ENCODE measurements at places on chromosomes 12 and 14.

DNA sequence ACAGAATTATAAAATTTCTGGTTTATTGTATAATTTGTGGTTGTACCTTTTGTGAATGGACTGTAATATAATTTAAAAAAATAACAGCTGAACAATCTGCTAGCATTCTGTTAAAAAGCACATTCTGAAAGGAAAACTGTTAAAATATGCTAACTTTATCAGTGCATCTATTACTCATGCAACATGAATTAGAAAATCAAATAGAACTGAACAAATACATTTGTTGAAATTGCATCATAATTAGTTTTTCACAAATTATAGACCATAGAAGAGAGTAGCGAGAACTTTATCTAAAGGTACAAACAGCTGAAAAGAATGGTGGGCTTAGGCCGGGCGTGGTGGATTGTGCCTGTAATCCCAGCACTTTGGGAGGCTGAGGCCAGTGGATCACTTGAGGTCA lies 33.0 kb downstream of the PTPN21 start:
- DNase-seq = no peak

- no peak for DNase-seq
These were observed 11.7 kb downstream of the ELK3 start for GRCh38 chr12:96205908-96206307.

GRCh38 chr14:61217516-61217915 lies 63.6 kb downstream of the TMEM30B start:
- DNase-seq = no peak

DNA sequence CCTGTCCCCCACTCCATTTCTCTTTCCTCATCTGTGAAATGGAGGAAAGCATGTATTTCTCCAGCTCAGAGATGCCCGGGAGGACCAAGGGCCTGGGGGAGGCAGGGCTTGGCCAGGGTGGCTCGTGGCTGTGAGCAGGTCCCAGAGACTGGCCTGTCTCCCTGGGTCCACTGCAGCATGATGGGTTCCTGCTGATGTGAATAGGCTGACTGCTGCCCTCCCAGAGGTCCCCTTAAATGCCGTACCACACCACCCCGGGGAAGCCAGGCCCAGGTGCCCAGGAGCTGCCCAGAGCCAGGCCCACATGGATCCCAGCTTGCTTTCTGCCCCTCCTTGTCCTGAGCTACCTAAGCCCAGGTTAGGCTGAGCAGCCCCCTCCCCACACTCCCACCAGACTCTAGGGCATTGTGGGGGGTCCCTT lies 158.2 kb upstream of the C14orf180 start:
- DNase-seq = no peak

- no peak for DNase-seq
These were observed 77.3 kb upstream of the RPH3A start for GRCh38 chr12:112714166-112714710.

- DNase-seq = no peak
These were observed 118.5 kb downstream of the PHETA1 start for GRCh38 chr12:111250251-111250881.

- no peak for DNase-seq
These were observed 367.3 kb downstream of the C12orf50 start for GRCh38 chr12:87661786-87662377.

DNA sequence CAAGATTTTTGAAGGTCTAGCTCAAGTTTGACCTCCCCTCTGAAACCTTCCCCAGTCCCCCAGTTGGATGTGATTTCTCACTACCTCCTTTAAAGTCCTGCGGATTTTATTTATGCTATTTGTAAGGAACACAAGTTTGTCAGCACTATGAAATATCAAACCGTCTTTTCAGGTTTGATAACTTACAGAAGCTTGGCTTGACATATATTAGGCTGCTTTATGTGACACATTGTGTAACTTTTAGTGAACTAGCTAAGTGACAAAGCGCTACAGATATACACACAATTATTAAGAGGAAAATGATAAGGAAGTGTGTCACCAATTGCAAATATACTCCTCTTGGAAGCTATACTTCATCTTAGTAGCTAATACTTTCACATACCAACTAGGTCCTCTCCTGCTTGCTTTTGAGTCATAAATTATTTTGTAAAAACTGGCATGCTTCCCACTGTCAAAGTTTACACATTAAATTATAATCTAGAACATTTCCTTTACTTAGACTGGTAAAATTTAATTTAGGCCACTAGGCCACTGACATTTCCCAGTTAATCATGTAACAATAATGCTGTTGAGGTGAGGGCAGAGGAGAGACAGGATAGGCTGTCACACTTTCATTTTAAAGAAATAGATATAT lies 149.5 kb downstream of the TMTC3 start:
- DNase-seq = no peak
